Psoas muscle (tissue), 8 donors: ENCODE measurements at places on chromosomes 1 and 21. TPM values are rescaled to one million over a fixed set of nuclear protein-coding genes. Genes with fewer than 3 reads are reported as not detected.

The CFHR3 gene
- not detected for total RNA-seq

The TSSK3 gene
- total RNA-seq, result not detected

The TTC34 gene
- 0.15 TPM for total RNA-seq

The PDZK1 gene
- total RNA-seq, result not detected

The UBAP2L gene
- total RNA-seq, result 84.6 TPM

The DNAJC16 gene
- total RNA-seq, result 29.9 TPM

- DNase-seq, result peak; percentile 80
Observed at GRCh38 chr1:19979494-19979977, at the start of gene PLA2G2A. TSS of gene PLA2G2A (minus strand) at chr1:19979618. CDS start at chr1:19978773, 845 bp downstream.

- no peak for DNase-seq
Observed at GRCh38 chr1:41564741-41565475, 80.4 kb upstream of the EDN2 start.

GRCh38 chr1:156176610-156177210, 17.2 kb upstream of the SLC25A44 start:
- DNase-seq, result no peak

DNA sequence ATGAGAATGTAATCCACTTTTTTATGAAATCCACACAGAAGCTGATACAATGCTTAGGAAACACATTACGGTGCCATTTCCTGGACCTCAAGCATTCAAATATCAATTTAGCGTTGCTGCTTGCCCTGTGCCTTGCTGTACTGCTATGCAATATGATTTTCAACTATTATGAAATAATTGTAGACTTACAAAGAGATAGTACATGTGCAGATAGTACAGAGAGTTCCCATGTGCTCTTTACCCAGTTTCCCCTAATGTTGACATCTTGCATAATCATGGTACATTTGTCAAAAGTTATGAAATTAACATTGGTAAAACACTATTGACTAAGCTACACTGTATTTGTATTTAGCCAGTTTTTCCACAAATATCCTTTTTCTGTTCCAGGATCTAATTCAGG, 37.7 kb upstream of the PTBP2 start:
- DNase-seq, result no peak

GRCh38 chr1:229897501-229897900, 169.5 kb upstream of the GALNT2 start:
- no peak for DNase-seq
